ENCODE measurements at places on chromosomes 3 and 15. TPM values are rescaled to one million over a fixed set of nuclear protein-coding genes. Genes with fewer than 3 reads are reported as not detected.

POLR2M gene
- 38.7 TPM for polyA plus RNA-seq

CACNA2D2 gene
- 19.5 TPM for polyA plus RNA-seq

MAPKBP1 gene
- 19.2 TPM for polyA plus RNA-seq

USP4 gene
- polyA plus RNA-seq = 35.0 TPM

TRANK1 gene
- 1.8 TPM for polyA plus RNA-seq

HES1 gene
- polyA plus RNA-seq = 22.3 TPM

SOX2 gene
- 0.04 TPM for polyA plus RNA-seq

DYNC1LI1 gene
- polyA plus RNA-seq = 15.1 TPM

CHRM5 gene
- polyA plus RNA-seq = not detected

CCDC13 gene
- polyA plus RNA-seq = 0.65 TPM

GHRL gene
- 20.1 TPM for polyA plus RNA-seq

TRPC1 gene
- polyA plus RNA-seq = 5.0 TPM

TUSC7 gene
- not detected for polyA plus RNA-seq

THRB gene
- 2.3 TPM for polyA plus RNA-seq

PRSS50 gene
- 0.87 TPM for polyA plus RNA-seq

ANO10 gene
- polyA plus RNA-seq = 7.2 TPM

PXK gene
- 3.2 TPM for polyA plus RNA-seq

GOLGA8T gene
- 0.21 TPM for polyA plus RNA-seq

NKIRAS1 gene
- 5.9 TPM for polyA plus RNA-seq

Measured in pancreas (tissue), 10 donors.